H4 (cell line): ENCODE measurements at places on chromosomes 1 and 21. TPM values are rescaled to one million over a fixed set of nuclear protein-coding genes. Genes with fewer than 3 reads are reported as not detected.

- no peak for DNase-seq
These were observed 143.2 kb downstream of the NOS1AP start for GRCh38 chr1:162212713-162213112.

DNA sequence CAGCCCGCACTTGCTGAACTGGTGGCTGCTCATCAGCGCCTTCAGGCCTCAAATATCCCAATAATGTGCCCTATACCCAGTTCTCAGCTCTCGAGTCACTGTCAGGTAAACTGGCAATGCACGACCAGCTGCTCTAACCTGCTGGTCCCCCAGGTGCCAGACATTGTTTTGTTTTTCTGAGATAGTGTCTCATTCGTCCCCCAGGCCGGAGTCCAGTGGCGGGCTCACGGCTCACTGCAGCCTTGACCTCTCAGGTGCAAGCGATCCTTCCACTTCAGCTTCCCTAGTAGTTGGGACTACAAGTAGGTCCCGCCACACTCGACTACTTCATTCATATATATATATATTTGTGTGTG, 1.0 kb upstream of the NADK start:
- no peak for DNase-seq

CD1D gene
- 0.64 and 2.0 TPM in 2 replicates for total RNA-seq

DNA sequence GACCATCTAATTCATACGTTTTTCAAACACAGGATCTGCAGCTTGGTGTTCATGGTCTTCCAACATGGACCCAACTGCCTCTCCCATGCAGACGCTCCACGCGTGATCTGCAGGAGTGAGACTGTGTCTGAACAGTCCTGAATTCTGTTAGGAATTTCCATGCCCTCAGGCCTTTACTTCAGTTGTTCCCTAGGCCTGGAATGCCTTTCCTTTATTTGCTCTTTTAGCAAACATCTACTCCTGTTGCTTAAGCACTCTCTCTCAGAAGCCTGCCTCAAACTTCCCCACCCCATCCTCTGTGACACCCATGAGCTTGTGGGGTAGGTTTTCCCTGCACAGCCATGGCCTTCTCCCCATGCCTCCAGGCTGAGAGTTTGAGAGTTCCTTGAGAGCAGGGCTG, 73.7 kb downstream of the DMRTB1 start:
- no peak for DNase-seq

DNA sequence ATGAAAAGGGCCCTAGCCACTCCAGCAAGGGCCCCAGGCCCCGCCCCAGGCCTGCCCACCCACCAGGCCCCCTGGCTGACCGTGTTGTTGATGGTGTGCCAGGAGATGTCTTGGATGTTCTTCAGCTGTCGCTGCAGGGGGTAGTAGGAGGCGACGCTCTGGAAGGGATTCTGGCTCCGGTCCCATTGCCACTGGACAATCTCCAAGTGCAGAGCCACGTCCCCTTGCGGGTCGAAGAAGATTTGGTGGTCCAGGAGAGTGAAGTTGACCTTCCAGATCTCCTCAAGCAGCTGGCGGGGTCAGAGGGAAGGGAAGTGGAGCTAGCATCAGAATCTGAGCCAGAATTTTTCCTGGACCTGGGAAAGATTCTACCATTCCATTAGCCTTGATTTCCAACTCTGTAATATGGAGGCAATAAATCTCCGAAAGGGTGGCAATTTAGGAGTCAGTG, 10.2 kb downstream of the TAS1R2 start:
- DNase-seq: no peak

DNA sequence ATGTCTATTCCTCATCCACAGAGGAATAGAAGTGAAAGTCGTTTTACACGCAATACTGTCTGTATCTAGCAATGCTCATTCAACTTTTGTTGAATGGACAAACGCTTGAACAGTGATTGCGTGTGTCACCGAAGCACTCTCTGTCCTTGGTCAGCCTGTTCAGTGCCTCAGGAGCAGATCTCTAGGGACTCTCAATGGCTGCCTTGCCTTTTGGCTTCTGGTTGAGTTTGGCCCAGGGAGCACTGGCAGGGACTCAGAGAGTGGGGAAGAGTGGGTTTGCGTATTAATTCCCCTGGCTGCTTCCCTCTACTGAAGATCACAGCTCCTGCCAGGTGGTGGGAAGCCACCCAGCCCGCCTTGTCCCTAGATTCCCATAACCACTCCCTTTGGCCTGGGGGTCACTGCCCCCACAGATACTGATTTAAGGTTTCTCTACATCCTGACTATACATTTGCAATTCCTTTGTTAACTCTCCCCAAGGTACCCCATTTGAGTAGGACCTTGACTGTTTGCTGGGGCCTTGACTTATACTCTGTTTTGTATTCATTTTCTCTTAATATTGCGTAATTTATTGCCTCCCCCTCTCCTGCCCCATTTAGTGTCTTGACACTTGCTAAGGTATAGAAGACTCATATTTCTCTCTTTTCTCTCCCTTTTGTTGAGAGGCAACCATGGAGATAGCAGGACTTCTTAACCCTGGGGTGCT, 61.7 kb upstream of the USP24 start:
- no peak for DNase-seq

CACHD1 gene
- 6.9 and 9.1 TPM in 2 replicates for total RNA-seq

- DNase-seq: no peak
These were observed 69.1 kb downstream of the SIK1 start for GRCh38 chr21:43357715-43358430.

DNA sequence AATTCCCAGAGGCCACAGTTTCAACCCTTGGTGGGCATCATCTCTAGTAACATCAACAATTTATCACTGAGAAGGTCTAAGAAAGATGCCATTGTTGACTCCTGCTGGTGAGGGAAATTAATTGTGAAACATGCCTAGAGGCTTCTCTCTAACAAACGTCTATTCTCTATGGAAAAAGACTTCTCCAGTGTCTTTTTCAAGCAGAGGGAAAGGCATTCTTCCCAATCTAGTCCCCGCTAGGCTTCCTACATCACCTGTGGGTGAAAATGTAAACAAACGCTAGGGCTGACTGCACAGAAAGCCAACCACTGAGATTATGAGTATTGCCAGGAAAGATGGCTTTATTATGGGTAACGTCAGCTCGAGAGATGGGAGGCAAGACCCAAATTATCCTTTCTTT, 677.4 kb downstream of the NCAM2 start:
- no peak for DNase-seq

CYP4Z1 gene
- not detected in 2 replicates for total RNA-seq
